ENCODE measurements at places on chromosomes 5 and 9. TPM values are rescaled to one million over a fixed set of nuclear protein-coding genes. Genes with fewer than 3 reads are reported as not detected.

SOHLH1 gene
- total RNA-seq = not detected

PCDHB9 gene
- total RNA-seq = 0.31 TPM

KCNV2 gene
- not detected for total RNA-seq

GRIN3A gene
- not detected for total RNA-seq

SOX30 gene
- total RNA-seq = not detected

ARL14EPL gene
- total RNA-seq = not detected

All from mononuclear cell (primary cell).